Tongue (tissue), 3 donors: ENCODE measurements at places on chromosomes 6 and 20.
A peak's percentile ranks its signal among the peaks of the same experiment; 100 is the strongest.

DNA sequence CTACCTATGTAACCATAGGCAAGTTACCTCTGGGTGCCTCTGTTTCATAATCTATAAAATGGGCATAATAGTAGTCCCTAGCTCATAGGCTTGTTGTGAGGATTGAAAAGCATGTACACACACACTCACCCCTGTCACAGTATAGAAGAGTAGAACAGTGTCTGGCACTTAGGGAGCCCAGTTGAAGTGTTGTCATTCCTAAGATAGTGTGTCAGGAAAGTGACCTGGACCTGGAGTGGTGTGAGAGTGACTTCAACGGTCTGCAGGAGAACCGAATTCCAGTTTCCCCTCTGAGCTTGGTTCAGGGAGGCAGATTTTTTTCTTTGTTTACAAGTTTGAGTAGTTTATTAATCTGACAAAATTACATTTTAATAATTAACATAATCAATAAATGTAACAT, 229.9 kb upstream of the MAP3K7 start:
- no peak for DNase-seq

GRCh38 chr6:228881-229651, 63.2 kb upstream of the DUSP22 start:
- DNase-seq: no peak

- DNase-seq: no peak
Observed at GRCh38 chr20:52426856-52427255, 235.3 kb upstream of the ZFP64 start.

DNA sequence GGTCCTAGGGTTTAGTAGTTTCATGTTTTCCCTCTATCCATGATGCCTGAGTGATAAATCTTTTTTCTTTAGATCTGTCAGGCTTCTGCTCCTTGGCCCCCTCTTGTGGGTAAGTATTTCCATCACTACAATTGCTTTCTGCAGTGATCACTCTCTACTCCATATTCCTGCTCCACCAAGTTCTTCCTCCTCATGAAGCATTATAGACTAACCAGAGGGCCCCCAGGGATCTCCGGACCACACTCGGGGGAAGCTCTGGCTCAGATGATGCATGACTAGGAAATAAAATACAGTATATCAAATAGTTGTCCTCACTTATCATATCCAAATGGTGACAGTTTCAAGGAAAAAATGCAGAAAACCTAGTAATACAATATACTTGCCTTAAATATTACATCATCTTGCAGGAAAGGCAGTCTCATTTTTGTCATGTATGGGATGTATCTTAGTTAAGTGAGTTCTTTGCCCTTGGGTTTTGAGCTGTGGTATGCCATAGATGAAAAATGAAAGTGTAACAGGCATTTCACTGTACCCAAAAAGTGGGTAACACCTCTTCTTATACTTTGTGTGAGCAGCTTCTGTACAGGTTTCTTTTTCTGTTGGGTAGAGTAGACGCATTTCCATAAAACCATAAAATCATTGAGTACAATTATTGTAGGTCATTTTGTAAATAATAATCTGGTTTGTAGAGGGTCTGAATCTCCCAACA, 200.9 kb upstream of the EYA4 start:
- DNase-seq: peak; percentile 55

DNA sequence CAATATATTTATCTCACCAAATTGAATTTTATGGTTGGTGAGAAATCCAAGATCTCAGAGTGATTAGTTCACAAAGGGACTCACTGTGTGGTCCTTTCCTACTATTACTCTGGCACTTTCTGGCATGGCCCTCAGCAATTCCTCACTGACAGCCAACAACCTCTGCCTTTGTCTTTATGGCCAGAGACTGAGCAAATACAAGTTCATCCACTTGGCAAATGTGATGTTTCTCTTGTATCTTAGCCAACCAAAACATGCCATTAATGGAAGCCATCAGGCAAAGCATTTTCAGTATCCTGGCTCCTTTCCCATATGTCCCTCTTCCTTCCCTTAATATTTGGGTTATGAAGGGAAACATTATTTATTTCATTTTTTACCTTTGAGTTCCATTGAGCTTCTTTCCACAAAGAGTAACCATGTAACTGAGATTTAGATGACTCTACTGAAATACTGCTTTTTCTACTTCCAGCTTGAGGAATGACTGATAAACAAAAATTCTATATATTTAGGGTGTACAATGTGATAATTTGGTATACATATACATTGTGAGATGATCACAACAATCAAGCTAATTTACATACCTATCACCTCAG, 30.8 kb upstream of the SMLR1 start:
- DNase-seq: peak; percentile 46

DNA sequence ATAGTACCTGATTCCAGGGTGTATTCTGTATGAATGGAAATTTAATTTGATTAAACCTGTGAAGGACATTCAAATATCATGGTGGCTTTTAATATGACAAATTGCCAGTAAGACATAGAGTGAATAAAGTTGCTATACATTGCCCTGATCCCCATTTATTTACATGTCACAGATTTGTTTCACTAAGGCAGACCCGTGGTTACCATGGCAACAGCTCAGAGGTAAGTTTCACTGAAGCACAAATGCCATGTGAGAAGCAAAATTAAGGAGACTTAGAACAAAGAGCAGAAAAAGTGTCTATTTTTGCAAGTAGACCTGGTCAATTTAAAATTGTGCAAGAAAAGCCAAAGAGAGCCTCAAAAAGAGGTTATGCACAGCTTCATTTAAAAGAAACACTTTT, 63.7 kb downstream of the PXDC1 start:
- DNase-seq: no peak

- DNase-seq: no peak
Observed at GRCh38 chr6:155254139-155254538, 9.7 kb upstream of the CLDN20 start.

- peak; percentile 95 for DNase-seq
Observed at GRCh38 chr6:42879372-42880239, at the start of gene RPL7L1. Gene RPL7L1 (plus strand): TSS chr6:42879616. CDS start chr6:42879911, 295 bp downstream.

DNA sequence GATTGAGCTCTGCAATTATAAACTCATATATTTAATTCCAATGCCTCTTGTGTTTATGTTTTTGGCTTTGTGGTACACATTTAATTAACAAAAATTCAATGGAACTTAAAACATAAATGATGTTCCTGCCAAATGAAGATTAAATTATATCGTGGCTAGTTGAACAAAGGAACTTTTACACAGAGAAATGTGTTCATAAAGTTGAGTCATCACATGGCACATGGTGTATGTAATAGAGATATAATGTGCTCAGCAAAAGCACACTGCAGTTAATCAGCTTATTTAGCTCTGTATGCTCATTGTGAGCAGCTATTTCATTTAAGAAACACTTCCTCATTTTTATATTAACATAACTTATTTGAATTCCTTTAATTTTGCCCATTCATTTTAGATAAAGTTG, 1295.6 kb upstream of the CITED2 start:
- no peak for DNase-seq

- no peak for DNase-seq
Observed at GRCh38 chr6:15929685-15930084, 199.2 kb upstream of the MYLIP start.

DNA sequence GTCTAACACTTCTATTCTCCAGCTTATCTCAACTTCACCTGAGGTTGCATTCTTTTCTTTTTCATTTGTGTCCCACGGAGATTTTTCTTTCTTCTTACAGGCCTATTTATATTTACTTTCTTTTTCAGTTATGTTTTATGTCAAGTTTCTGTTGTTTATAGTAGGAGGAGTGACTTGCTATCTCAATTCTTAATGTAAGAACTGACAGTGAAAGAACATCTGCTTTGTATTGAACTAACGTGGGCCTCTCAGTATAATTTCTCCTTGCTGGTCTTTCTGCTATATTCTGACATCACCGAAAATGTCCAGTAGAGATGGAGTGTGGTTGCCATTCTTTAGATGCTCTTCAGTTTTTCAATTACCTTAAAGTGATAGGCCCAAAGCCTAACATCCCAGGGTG, 521.7 kb downstream of the EPM2A start:
- DNase-seq: no peak

GRCh38 chr6:30264743-30265142, 51.5 kb upstream of the TRIM26 start:
- peak; percentile 12 for DNase-seq

- DNase-seq: no peak
Observed at GRCh38 chr20:9179867-9180266, 111.0 kb downstream of the PLCB4 start.

DNA sequence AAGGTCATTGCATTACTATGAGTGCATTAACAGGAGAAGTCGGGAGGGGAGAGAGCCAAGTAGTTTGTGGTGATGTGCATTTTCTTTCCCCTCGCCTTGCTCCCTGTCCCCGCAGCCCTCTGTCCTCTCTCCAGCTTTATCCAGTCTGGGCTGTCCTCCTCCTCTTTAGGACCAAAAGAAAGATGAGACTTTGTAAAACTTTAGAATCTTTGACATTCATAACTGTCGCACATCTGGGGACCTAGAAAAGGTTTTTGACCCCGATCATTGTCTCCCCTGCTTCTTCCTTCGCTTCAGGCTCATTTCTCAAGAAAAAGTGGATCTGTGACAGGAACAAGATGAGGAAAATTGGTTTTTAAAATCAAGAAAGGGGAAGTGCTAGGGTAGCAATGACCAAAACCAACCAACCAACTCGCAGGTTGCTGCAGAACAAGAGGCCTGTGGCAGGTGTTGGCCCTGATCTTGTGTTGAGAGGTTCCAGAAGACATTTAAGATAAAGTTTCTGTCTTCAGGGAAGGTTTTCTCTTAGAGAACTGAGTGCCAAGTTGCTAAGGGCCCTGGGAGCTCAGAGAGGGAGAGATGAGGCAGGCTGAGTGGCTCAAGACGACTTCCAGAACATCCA, 17.6 kb downstream of the SYTL3 start:
- no peak for DNase-seq

GRCh38 chr6:99530627-99531026, 15.4 kb upstream of the USP45 start:
- peak; percentile 9 for DNase-seq

- DNase-seq: no peak
Observed at GRCh38 chr6:16227605-16228004, 10.8 kb upstream of the GMPR start.

- peak; percentile 68 for DNase-seq
Observed at GRCh38 chr6:47034421-47034820, 7.7 kb downstream of the ADGRF1 start.

DNA sequence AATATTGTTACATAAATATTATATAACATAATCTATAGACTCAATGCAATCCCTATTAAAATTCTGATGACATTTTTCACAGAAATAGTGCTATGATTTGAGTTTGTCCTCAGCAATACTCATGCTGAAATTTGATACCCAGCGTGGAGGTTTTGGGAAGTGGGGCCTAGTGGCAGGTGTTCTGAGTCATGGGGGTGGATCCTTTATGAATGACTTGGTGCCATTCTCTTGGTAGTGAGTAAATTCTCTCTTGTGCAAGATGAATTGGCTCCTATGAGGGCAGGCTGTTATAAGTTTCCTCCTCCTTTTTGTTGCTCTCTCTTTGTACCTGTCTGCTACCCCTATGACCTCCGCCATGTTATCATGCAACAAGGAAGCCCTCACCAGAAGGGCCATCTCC, 65.8 kb downstream of the SHPRH start:
- DNase-seq: no peak

GRCh38 chr20:46637020-46637419, 14.2 kb downstream of the SLC13A3 start:
- no peak for DNase-seq

DNA sequence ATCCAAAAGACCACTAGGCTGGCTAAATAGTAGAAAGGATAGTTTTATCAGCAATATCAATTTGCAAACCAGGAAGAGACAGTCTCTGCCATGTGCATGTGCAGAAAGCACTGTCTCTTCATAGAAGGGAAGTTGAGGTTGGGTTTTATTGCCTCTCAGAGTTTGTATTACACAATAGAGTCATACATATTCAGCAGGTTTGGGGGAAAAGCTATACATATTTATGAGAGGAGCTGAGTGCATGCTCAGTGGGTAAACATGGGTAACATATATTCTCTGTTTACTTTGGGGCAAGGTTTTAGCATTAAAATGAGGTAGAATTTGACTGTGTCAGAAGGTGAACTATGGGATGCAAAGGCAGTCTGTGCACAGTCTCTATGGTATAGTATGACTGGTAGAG, 14.9 kb downstream of the TMEM170B start:
- DNase-seq: no peak

- no peak for DNase-seq
Observed at GRCh38 chr6:21859193-21859735, 265.7 kb downstream of the SOX4 start.

- DNase-seq: peak; percentile 90
Observed at GRCh38 chr6:32154514-32155161, 697 bp downstream of the PPT2 start.

DNA sequence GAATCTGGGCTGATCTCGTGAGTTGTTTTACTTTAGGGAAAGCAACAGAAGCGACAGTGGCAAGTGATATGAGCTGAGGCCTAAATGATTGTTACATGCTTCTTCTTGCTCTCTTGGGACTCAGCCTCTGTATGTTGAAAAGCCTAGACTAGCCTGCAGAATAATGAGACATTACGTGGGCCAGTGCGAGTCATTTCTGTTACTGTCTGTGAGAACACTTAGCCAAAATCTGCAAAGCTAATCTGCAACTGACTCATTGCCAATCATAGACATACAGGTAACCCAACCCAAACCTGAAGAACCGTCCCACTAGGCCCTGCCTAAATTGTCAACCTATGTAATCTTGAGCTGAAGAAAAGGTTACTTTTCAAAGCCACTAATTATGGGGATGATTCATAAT, 77.4 kb upstream of the F13A1 start:
- no peak for DNase-seq

GRCh38 chr6:125546841-125547251, 202.6 kb upstream of the HEY2 start:
- DNase-seq: peak; percentile 37

DNA sequence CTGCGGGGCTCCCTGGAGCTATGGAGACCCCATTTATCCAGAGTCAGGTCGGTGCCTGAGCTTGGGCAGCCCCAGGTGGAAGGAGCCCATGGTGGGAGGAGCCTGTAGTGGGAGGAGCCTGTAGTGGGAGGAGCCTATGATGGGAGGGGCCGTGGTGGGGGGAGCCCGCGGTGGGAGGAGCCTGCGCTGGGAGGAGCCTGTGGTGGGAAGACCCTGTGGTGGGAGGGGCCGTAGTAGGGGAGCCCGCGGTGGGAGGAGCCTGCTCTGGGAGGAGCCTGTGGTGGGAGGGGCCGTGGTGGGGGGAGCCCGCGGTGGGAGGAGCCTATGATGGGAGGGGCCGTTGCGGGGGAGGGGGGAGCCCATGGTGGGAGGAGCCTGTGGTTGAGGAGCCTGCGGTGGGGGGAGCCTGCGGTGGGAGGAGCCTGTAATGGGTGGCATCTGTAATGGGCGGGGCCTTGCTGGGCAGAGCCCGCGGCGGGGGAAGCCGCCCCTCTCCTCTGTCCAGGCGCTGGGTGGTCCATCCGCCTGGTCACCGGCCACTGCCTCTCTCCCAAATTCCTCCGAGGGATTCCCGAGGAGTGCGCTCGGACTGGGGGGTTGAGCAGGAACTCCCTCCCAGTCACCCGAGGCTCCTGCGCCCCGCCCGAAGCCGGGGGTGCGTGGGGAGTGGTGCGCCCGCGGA, 567 bp upstream of the FNDC11 start:
- peak; percentile 75 for DNase-seq

- no peak for DNase-seq
Observed at GRCh38 chr20:38052870-38053269, 19.3 kb downstream of the RPRD1B start.

GRCh38 chr6:4459032-4459431, 317.2 kb upstream of the CDYL start:
- DNase-seq: no peak

- DNase-seq: no peak
Observed at GRCh38 chr6:85079761-85080160, 315.4 kb upstream of the TBX18 start.
